ENCODE measurements at places on chromosomes 16 and 17.
A peak's percentile ranks its signal among the peaks of the same experiment; 100 is the strongest.

- peak; percentile 25 for ATAC-seq
Measured at GRCh38 chr17:28896491-28896883, 1.0 kb downstream of the FLOT2 start.

DNA sequence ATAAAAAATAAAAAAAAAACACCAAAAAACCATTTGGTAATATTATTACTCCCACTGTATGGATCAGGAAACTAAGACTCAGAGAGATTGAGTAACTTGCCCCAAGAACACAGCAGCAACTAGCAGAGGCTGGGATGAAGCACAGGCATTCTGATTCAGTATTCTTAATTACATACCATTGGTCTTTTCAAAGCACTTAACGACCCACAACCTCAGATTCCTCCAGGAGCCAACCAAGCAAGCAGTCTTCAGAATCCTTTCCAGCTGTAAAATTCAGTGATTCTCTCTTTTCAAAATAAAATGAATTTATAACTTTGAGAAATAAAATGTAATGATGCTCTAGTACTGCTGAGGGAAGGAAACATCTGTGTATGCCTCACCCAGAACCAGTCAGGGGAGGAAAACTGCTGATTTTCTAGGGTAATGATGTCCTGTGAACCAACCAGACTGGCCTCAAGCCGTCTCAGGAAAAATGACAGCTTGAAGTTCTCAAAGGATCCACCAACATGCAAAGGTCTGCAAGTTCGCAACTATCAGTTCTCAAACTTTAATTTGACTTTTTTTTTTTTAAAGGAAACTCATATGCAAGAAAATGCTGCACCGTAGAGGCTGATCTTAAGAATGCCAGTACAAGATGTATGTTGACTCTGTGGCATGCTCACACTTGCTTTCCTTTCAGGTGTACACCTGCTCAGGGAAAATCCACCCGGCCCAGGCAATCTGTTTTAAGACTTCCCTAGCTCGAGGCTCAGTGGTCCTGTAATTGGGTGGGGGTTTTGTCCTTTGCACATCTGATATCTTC lies 9.0 kb downstream of the CUEDC1 start:
- ATAC-seq, result no peak

DNA sequence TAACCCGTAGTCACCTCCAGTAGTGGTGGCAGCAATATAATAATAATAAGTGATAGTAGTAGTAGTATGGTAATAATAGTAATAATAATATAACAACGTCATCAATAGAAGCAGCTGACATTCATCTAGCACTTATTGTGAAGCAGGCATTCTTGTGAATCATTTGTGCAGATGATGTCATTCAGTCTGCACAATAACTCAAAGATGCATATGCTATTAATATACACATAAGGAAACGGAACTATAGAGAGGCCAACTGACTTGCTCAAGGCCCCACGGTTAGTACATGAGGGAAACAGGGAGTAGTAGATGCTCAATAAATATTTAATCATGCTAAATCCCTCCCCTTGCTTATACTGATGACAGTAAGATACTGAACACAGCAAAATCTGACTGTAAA lies 35.4 kb upstream of the GAN start:
- peak; percentile 54 for ATAC-seq

- ATAC-seq, result no peak
Measured at GRCh38 chr17:74088934-74089329, 114.5 kb upstream of the RPL38 start.

GRCh38 chr16:29900102-29900887 lies at the start of gene ASPHD1:
ASPHD1 (plus strand) TSS chr16:29900488; CDS start chr16:29900972, 484 bp downstream.
- peak; percentile 78 for ATAC-seq

DNA sequence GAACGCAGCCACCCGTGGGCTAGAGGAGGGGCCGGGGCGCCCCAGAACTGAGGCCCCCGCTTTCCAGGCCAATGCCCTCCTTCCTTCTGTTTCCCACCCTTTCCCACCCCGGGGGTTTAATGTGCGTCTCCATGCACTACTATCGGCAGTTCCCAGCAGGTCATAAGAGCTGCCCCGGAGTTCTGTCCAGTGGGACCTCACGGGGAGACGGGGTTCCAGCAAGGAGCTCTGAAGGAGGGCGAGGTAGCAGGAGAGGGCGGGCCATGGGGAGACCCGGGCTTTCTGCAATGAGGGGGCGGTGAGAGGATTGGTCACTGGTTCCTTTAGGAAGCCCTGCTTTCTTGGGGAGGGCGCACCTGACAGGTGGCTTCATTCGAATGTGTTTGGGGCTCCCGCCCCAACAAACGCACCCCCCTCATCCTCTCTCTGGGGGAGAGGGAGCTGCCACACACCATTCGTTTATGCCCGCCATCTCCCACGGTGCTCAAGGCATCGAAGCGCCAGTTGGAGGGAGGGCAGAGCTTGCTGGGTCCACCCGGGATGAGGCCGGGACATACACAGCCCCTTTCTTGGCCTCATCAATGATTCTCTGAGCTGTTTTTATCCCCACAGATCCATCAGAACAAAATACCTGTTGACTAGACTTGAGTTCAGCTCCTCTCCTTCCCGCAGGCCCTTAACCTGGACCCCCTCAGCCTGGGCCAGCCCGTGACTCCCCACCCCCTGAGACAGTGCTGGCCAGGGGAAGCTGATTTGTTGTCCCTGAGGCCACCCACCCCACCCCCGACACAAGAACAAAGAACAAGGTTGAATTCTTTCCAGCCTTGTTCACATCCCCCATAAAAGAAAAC lies 44.1 kb downstream of the SLC7A5 start:
- no peak for ATAC-seq

DNA sequence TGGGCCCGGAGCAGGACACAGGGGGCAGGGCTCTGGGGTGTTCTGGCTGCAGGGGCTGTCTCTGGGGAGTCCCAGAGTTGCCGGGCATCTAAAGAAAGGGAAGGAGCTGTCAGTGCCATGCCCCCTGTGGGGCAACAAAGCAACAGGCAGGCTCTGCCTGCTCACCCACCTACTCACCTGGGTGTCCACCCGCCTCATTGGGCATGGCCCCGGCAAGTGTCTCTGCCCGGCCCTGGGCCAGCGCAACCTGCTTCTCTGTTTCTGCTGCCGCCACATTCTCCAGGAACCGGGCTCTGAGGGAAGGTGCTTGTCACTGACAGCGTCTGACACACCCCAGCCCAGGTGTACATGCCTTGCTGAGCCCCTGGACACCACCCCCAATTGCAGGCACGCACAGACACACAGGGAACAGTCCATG lies 7.3 kb downstream of the TMEM208 start:
- no peak for ATAC-seq

- no peak for ATAC-seq
Measured at GRCh38 chr16:58582971-58583765, 46.5 kb downstream of the CNOT1 start.

GRCh38 chr16:46583036-46583435 lies 38.1 kb downstream of the SHCBP1 start:
- ATAC-seq, result no peak

DNA sequence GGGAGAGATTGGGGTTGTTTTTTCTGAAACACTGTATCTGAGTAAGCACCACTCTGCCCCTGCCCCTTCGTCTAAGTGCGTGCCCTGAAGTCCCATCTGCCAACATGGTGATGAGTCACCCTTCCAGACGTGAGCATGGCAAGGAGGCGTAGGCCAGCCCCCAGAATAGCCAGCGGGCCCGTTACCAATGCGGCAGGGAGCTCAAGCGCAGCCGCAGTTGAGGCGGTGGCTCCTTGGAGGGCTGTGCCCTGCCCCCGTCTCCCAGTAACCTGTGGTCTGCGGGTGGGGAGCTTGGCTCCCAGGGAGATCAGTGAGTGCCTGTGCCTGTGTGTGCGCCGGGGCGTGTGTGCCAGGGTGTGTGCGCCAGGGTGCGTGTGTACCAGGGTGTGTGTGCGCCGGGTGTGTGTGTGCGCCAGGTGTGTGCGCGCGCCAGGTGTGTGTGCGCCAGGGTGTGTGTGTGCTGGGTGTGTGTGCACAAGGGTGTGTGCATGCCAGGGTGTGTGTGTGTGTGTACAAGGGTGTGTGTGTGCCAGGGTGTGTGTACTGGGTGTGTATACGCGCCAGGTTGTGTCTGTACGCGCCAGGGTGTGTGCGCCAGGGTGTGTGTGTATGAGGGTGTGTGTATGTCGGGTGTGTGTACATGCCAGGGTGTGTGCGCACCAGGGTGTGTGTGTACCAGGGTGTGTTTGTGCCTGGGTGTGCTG lies 98.6 kb upstream of the CHMP6 start:
- peak; percentile 92 for ATAC-seq

- no peak for ATAC-seq
Measured at GRCh38 chr17:64084940-64085649, 44.8 kb downstream of the ERN1 start.

DNA sequence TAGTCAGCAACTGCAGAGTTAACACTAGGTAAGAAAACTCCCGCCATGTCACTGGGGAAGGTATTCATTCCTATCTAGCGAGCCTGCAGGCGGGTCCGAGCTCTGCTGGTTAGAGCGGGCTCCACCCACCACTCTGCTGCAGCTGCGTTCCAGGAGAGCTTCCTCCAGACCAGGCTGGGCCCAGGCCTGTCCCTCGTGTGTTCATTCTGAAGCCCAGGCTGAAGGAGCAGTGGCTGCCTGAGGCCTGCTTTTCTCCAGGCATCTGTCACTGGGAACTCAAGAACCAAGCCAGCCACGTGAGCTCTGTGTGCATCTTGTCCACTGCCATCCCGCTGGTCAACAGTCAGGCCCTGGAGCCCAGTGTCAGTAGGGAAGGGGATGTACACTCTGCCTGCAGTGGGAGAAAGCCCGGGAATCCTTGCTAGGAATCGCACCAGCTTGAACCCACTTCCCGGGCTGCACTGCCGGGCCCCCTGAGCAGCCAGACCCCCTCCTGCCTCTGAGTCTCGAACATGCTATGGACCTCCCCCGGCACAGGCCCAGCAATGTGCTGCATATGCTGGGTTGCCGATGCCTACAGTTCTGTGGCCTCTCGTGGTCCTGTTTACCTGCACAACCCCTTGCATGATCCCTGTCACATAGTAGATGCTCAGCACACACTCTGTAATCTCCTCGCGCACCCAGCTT lies 51.0 kb upstream of the ENPP7 start:
- ATAC-seq, result no peak

DNA sequence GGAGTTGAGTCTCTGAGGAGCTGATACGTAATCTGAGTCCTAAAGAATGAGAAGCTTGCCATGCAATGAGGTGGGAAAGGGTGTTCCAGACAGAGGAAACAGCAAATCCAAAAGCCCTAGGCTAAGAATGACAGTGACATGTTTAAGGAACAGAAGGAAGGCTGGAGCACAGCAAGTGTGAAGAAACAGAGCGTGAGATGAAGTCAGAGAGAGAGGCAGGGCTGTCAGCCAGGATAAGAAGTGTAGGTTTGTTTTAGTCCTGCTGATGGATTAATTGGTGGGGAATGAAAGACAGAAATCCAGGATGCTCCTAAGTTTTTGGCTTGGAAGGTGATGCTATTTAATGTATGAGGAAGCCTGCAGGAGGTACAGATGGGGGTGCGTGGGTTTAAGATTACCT lies 14.5 kb downstream of the MMP28 start:
- ATAC-seq, result no peak

DNA sequence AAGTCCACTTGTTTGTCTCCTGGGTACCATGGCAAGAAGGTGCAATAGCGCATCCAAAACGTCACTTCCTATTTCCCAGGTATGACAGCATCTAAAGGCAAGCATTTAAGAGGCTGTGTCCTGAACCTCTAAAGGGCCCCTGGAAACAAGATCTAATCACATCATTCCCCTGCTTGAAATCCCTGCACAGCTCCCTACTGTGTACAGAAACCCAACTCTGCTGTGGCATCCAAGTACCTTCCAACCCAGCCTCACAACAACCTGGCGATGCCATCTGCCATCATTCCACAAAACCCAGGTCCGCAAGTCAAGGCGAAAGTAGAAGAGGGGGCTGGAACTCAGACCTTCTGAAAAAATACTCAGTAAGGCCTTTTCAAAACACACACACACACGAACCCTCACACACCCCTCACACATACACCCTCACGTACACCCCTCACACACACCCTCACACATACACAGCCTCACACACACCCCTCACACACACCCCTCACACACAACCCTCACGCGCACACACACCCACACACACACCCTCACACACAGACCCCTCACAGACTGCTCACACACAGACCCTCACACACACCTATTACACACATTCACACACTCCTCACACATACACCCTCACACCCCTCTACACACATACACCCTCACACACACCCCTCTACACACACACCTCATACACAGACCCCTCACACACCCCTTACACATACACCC lies 24.5 kb downstream of the C17orf67 start:
- no peak for ATAC-seq

- ATAC-seq, result no peak
Measured at GRCh38 chr16:30633526-30633925, 17.2 kb upstream of the PRR14 start.

DNA sequence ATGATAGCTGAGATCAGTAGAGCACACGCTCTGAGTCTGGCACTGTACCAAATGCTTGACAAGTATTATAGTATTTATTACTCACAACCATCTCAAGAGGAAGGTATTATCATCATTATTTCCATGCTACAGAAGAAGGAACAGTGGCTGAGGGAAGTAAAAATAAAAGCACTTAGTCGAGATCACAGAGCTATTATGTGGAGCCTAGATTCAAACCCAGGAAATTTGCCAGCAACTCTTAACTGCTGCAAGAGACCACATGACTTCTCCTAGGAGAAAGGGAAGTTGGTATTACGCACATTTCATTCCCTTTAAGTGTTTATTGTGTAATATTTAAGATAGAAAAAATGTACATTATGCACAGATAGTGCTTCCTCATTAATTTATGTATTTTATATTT lies 1.0 kb upstream of the RHOT1 start:
- ATAC-seq, result no peak

DNA sequence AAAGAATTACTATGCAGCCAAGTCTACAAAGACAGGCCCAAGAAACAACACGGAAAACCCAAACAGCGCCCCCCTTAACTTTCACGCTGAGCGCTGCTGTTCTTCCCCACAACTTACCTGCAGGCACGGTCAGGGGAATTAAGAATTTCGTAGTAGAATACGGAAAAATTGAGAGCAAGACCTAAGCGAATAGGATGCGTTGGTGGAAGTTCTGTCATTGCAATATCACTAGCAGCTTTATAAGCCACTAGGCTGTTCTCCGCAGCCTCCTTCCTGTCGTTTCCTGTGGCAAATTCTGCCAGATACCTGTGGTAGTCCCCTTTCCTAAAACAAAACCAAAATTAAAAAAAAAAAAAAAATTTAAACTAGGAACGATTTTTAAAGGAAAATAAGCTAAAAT lies 39.0 kb downstream of the YWHAE start:
- ATAC-seq, result no peak

DNA sequence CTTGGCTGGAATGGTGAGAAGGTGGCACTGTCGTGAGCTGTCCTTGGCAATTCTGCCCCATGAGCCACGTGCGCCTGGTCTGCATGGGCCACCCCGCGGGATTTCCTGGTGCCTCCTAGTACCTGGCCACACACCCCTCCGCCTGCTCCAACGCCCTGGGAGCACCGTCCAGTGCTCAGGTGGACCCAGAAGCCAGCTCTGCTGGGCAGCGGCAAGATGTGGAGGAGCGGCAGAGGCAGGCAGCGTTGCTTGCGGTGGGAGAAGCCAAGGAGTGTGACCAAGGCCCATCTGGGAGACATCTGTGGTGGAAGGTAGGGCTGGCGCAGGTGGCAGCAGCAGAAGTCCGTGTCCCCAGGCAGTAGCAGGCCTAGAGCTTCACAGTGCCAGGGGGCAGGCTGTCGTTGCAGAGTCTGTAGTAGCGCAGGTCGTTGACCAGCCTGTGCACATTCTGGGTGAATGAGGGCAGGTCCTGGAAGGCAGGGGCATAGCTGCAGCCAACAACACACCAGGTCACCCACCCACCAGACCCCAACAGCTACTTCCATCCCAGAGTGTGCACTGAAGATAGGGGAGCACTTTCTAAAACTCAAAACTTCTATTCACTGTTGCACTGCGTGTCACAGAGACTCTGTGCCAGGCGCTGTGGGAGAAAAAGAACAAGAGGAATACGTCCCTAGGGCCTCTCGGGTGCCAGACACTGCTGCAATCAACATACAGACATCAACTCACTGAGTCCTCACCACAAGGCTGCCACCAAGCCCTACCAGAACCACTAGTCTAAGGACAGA lies 34.9 kb upstream of the GSG1L start:
- no peak for ATAC-seq

Data from SK-N-SH treated with all-trans-retinoic acid at 6 μM for 48 hours (cell line).